ENCODE measurements at places on chromosomes 4 and X. TPM values are rescaled to one million over a fixed set of nuclear protein-coding genes. Genes with fewer than 3 reads are reported as not detected.

DNA sequence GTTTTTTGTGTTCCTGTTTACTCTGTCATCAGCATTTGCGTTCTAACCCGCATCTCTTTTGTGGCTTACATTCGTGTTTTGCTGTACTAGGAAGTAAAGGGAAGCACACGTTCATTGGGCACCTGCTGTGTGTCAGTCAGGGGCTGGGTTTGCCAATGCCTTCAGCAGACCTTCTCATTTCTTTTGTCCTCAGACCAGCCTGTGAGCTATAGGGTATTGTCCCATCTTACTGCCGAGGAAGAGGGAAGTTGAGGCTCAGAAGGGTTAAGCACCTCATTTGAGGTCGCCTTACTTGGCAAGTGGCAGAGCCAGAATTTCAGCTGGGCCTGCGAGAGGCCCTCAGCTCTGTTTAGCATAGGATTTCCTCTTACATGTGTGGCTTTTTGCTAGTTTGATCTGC, 8.7 kb downstream of the TBC1D14 start:
- no peak for DNase-seq

DNA sequence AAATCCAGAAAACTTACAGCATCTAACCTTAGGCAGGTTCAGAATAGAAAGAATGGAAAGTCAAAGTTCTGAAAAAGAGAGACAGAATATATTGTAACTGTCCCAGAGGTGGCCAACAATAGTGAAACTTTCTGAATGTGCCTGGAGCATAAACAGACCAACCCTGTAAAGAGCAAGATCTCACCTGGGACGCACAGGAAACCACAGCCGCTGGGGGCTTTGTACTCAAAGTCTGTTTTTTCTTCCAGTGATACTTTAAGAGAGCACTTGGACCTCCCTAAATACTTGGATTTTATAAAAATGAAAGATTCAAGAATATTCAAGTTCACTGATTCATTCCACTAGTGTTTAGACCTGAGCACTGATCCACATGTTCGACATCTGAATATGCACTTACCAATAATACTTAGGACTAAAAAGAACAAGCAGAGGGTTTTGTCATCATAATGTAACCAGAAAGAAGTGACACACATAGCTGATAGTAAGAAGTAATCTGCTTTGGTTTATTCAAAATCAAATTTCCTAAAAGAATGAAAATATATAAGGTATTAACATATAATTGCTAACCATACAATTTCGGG, 35.3 kb downstream of the ARAP2 start:
- DNase-seq, result no peak

DNA sequence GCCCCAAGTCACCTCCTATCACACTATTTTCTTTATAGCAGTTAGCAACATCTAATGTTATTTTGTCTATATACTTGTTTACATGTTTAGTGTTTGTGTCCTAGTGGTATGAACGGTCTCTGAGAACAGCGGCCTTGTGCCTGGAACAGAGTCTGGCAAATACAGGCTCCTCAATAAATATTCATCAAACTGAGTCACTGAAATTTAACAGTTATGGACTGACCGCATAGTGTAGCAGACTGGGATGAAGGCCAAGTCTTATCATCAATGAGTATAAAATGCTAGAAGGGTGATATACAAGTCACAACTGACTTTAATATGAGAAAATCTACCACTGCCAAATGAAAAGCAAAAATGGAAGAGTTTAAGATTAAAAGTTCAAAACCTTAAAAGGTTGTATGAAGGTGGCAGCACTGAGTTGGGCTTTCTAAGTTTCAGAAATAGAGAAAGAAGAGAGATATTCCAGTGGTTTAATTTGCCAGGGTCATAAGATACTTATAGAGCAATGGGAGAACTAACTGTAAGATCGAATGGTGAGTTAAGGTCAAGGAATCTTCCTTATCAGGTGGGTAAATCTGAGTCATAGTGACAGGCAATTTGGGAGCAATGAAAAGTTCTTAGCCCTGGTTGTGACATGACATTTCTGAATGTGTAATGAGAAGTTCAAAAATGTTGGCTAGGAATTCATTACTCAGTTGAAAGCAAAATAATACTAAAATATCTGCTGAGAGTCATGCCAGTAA, 34.9 kb downstream of the ELOVL6 start:
- DNase-seq, result peak; percentile 92

DNA sequence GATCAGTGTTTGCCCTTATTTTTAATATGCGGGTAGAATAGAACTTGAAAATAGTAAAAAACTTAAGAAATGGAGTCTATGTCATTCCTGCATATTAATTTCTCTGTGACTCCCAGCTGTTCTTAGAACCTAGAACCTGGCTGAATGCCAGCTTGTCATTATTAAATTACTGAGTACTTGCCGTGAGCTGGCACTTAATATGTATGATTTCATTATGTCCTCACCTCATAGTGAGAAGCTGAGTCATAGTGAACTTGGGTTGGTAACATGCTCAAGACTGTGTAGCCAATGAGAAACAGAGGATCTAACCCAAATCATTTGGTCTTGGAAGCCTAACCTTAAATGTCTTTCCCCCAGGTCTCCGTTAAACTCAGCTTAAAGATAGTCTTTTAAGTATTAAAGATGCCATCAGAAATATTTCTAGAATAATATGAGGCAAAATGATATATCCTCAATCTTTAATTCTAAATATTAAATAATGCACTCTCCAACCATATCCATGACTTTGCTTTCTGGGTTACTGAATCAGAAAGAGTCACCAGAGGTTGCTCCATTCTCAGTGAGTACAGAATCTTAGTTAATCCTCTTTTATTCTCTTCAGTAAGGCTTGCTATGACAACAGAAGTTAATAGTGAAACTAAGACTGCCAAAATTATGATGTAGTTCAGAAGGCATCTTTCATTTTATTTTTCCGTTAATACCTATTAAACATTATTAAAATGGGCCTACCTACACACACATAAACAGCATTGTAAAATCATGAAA, 58.6 kb upstream of the TLL1 start:
- DNase-seq, result peak; percentile 6

DNA sequence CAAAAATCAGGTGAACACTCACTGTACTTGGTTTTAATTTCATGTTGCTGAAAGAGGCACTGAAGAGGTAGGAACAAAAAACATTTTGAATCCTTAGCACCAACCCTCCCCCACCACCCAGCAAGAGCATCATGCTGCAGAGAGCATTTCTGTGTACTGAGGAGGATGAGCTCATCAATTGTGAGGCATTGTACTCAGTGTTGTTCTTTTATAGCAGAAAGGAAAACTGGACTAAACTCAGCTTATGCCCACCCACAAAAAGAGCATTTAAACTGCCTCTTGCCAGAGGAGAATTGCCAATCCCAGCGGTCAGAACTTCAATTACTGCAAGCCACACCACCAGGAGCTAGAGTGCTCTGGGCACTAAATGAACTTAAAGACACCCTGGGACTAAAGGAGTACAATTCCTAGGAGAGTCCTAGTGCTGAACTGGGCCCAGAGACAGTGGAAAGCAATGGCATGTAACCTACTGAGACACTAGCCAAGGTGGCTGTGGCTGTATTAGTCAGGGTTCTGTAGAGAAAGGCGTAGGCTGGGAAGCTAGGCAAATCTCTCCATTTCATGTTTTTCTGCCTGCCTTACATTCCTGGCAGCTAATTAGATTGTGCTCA, 280.7 kb upstream of the KLHL4 start:
- DNase-seq, result no peak

GRCh38 chr4:9947168-9948062, 73.9 kb downstream of the SLC2A9 start:
- no peak for DNase-seq

DNA sequence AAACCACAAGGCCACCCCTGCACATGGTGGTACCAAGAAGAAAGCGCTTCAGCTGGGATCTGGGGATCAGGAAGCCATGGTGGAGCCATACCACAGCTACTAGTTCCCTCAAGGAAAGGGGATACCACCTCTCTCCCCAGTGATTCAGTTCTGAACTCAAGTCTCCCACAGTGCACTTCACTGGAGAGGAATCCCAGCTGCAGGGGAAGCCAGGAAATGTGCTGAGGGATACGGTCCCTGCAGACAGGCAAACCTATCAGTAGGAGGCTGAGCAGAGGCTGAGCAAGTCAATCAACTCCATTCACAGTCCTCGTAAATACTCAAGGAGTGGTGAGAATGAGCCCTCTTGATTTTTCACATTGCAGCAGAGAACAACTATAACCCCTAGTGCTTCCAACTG, 11.0 kb downstream of the TMEM192 start:
- no peak for DNase-seq

DNA sequence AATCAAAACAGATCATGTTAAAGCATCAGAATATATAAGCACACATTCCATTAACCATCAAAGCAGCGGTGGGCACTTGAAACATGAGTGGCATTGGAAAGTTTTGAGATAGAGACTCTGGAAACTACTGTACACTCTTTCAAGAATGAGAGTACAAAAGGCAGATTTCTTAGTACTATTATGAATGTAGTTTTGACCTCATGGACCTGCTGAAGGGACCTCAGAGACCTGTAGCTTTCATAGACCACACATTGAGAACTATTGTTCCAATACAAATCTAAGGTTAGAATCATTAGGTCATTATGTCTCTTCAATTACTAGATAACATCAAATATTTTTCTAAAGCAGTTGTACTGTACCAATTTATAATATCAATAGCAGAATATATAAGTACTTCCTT, 283.6 kb downstream of the RPA4 start:
- no peak for DNase-seq

DNA sequence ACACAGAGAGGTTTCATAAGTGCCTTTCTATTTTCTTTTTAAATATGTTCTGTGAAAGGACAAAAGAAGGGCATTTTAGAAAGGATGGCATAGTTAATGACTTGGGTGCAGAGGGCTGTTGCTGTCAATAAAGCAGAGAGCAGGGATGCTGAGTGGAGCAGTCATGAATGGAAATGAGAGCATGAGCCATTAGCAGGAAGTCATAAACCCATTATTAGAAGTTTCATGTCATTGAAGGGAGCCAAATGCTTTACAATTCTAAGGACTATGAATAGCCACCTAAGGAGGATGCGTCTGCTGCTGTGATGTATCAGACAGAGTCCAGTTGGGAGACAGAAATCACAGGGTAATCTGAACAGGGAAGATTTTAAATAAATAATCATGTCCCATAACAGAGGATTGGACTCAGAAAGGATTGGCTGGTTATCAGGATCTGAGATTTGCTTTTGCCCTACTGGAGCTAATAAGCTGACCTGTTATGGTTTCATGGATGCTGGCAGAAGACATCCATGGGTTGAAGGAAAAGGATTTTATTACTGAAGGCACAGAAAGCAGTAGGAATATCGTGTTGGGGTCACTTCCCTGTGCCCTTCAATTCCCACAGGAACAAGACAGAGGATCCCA, 47.5 kb upstream of the WDR19 start:
- no peak for DNase-seq

DNA sequence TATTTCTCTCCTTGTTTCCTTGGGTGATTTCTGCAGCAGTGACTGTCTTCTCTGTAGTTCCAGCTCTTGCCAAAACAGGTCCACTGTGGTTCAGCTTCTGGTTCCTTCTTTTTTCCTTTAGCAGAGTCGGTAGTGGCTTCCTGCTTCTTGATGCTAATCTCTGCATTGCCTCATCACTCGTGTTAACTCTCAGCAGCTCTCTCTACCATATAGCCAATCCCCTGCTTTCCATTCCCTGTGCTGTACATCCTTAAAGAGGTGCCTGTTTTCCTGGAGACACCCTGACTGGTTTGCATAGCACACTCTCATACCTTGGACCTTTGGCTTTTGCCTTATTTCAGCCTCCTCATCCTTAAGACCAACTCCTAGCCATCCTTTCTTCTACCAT, 191.2 kb upstream of the LNX1 start:
- no peak for DNase-seq

- no peak for DNase-seq
Measured at GRCh38 chr4:112147697-112148096, 2.4 kb downstream of the FAM241A start.

NKX3-2 gene
- 0.59 TPM for polyA plus RNA-seq

MCF2 gene
- 0.05 TPM for polyA plus RNA-seq

GNPDA2 gene
- polyA plus RNA-seq, result 31.6 TPM

HNRNPDL gene
- 461 TPM for polyA plus RNA-seq
